Activated T-cell treated with anti-CD3 and anti-CD28 coated beads, Interleukin-2, amount 50 U/mL, for 24 hours (primary cell): ENCODE measurements at places on chromosomes 12 and 14.

GRCh38 chr12:7984900-7985299 is 47.6 kb upstream of the FOXJ2 start:
- H3K36me3 ChIP-seq: no peaks in the 10 kb centered on the region
- no peak overlapping the region for H3K4me3 ChIP-seq
- DNase-seq: no peak
- H3K27ac ChIP-seq: no peak overlapping the region
- no peaks in the 10 kb centered on the region for H3K27me3 ChIP-seq

GRCh38 chr12:8906266-8907180 is 7.8 kb upstream of the PHC1 start:
- H3K4me1 ChIP-seq: no peaks in the 10 kb centered on the region
- H3K36me3 ChIP-seq: no peaks in the 10 kb centered on the region
- H3K27me3 ChIP-seq: no peaks in the 10 kb centered on the region
- H3K4me3 ChIP-seq: no peak overlapping the region
- DNase-seq: no peak

DNA sequence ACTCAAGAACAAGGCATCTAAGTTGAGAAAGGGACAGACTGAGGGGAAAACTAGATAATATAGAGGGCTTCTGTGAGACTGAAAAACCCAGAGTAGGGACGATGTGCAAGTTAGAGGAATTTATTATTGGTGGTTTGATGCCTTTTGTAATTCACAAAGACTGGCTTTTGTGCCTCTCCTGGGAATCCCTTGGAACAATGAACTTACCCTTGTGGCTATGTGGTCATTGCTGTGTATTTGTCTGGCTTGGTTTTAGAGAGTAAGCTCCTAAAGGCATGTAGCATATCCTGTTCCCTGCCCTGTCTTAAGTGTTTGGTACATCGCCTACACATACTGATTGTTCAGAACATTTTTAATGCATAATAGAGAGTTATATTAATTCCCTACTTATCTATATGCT is 26.6 kb downstream of the DCN start:
- no peak overlapping the region for H3K4me3 ChIP-seq
- H3K36me3 ChIP-seq: no peaks in the 10 kb centered on the region
- no peak overlapping the region for H3K27ac ChIP-seq
- DNase-seq: no peak

GRCh38 chr12:5910790-5911548 is 34.1 kb downstream of the ANO2 start:
- H3K4me1 ChIP-seq: no peaks in the 10 kb centered on the region
- no peak for DNase-seq
- H3K27me3 ChIP-seq: peaks cover 11% of the 10 kb centered on the region
- H3K36me3 ChIP-seq: no peaks in the 10 kb centered on the region

GRCh38 chr12:116885491-116885890 is 4.2 kb upstream of the HRK start:
- peaks cover 43% of the 10 kb centered on the region for H3K27me3 ChIP-seq
- no peaks in the 10 kb centered on the region for H3K36me3 ChIP-seq
- DNase-seq: no peak
- H3K27ac ChIP-seq: no peak overlapping the region

GRCh38 chr14:91038439-91038838 is 22.0 kb downstream of the RPS6KA5 start:
- no peak overlapping the region for H3K27ac ChIP-seq
- no peak for DNase-seq
- H3K27me3 ChIP-seq: no peaks in the 10 kb centered on the region
- H3K4me3 ChIP-seq: no peak overlapping the region

DNA sequence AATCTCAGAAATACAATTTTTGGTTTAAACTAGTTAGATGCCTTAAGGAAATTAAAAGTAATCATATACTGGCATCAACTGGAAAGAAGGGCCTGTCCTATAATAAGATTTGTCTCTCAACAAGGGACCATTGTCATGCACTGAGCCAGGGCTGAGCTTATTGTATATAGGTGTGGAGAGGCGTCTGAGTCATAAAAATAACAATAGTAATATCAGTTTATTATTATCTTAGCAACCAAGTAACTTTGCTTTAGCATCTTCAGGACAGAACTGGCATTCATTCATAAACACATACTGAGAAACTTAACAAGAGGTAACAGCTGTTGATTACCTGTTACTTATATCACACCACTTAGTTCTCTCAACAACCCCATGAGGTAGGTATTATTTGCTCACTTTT is 7.1 kb downstream of the KRT75 start:
- H3K27ac ChIP-seq: no peak overlapping the region
- H3K4me3 ChIP-seq: no peak overlapping the region
- H3K4me1 ChIP-seq: no peaks in the 10 kb centered on the region
- no peak for DNase-seq
- H3K36me3 ChIP-seq: no peaks in the 10 kb centered on the region

DNA sequence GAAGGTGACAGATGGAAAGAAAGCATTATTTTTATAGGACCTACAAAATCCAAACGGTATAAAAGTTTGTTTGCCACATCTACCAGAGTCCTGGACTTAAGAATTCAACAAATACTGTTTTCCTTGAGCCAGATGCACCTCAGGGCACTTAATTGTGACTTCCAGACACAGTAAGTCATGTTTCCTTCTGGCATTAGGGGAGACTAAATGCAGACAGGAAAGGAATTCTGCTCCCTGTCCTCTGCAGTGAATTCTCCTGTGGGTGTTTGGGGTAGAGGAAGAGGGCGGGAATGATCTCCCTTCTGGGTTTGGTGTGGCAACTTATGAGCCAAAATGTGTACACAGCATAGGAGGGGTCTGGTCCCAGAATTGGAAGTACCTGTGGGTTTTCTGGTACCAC is 93.9 kb upstream of the ZDHHC17 start:
- DNase-seq: no peak
- no peak overlapping the region for H3K4me3 ChIP-seq
- H3K36me3 ChIP-seq: no peaks in the 10 kb centered on the region
- H3K27me3 ChIP-seq: peaks cover 2% of the 10 kb centered on the region
- peaks cover 13% of the 10 kb centered on the region for H3K4me1 ChIP-seq

- peaks cover 79% of the 10 kb centered on the region for H3K4me1 ChIP-seq
- peak overlapping the region; percentile 20 for H3K4me3 ChIP-seq
- peak; percentile 56 for DNase-seq
- H3K27ac ChIP-seq: peak overlapping the region; percentile 87
These were observed 9.6 kb upstream of the FLVCR2 start for GRCh38 chr14:75568791-75569190.

DNA sequence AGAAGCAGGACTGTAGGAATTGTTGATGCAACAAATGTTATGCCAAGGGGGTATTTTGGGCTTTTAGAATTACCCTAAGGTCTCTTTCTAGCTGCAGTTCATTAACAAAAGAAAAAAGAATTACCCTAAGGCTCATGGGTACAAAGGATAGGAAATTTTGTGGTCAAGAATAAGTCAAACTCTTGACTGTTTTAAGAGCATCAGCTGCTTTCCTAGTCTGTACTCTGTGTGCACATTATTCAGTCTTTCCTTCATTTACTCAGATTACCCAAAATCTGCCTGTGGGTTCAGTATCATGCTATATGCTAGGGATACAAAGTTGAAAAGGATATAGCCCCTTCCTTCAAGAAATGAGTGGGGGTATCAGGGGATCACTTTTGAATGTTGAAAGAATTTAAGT is 36.5 kb upstream of the CCDC88C start:
- H3K4me3 ChIP-seq: no peak overlapping the region
- peak overlapping the region; percentile 27 for H3K27ac ChIP-seq
- no peaks in the 10 kb centered on the region for H3K27me3 ChIP-seq

GRCh38 chr14:35366521-35366976 is 38.0 kb downstream of the NFKBIA start:
- H3K27me3 ChIP-seq: no peaks in the 10 kb centered on the region
- no peaks in the 10 kb centered on the region for H3K36me3 ChIP-seq
- peaks cover 58% of the 10 kb centered on the region for H3K4me1 ChIP-seq
- H3K27ac ChIP-seq: peak overlapping the region; percentile 98
- peak overlapping the region; percentile 23 for H3K4me3 ChIP-seq
- DNase-seq: no peak

DNA sequence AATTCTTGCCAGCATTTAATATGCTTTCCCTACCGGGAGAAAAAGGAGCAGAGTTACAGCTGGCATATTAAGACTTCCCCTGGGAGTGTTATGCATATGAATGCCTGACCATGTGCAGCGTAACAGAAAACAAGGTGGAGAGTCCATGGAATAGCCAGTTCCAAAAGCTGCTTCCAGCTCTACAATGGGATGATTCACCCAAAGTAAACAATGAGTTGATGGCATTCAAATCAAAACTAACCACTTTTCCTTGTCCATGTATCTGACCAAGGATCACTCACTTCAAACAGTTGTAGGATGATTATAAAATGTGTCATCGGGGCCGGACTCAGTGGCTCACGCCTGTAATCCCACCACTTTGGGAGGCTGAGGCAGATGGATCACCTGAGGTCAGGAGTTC is 48.1 kb upstream of the BICDL1 start:
- DNase-seq: no peak
- H3K4me3 ChIP-seq: no peak overlapping the region
- no peaks in the 10 kb centered on the region for H3K27me3 ChIP-seq
- H3K27ac ChIP-seq: no peak overlapping the region

DNA sequence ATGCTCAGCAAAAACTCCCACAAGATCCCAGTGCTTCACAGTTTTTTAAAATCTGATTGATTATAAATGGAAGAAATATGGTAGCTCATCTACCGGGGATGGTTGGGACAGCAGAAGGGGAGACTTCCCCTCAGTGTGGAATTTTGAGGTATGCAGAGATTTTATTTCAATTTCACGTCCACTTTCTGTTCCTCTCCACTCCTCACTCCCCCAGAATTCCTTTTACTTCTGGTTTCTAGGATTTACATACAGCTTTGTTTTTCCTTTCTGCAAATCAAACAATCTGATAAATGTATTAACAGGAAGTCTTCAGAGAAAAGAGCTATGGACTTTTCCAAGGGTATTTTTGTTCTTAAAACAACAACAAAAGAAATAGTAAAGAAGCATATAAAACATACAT is 181.5 kb upstream of the ARHGAP5 start:
- no peaks in the 10 kb centered on the region for H3K36me3 ChIP-seq
- H3K4me1 ChIP-seq: no peaks in the 10 kb centered on the region
- H3K27ac ChIP-seq: no peak overlapping the region
- H3K27me3 ChIP-seq: peaks cover 5% of the 10 kb centered on the region
- H3K4me3 ChIP-seq: no peak overlapping the region
- DNase-seq: no peak

DNA sequence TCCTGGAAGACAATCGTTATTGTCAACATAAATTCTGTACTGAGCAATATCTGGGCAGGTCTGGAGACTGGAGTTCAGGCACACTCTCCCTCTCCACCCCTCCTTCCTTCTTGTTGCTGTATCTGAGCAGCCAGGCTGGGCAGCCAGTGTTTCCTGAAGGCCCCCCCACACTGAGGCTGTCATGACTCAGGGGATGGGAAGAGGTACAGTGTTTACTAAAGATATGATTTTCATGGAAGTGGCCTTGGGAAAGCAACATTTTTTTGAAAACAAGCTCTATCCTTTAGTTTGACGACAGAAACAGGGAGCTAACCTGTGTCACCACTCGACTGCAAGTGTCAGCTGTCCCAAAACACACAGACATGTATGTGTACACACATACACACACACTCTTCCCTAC is 1485.4 kb upstream of the TMEM132C start:
- no peak overlapping the region for H3K27ac ChIP-seq
- H3K36me3 ChIP-seq: no peaks in the 10 kb centered on the region
- no peak overlapping the region for H3K4me3 ChIP-seq
- DNase-seq: no peak

DNA sequence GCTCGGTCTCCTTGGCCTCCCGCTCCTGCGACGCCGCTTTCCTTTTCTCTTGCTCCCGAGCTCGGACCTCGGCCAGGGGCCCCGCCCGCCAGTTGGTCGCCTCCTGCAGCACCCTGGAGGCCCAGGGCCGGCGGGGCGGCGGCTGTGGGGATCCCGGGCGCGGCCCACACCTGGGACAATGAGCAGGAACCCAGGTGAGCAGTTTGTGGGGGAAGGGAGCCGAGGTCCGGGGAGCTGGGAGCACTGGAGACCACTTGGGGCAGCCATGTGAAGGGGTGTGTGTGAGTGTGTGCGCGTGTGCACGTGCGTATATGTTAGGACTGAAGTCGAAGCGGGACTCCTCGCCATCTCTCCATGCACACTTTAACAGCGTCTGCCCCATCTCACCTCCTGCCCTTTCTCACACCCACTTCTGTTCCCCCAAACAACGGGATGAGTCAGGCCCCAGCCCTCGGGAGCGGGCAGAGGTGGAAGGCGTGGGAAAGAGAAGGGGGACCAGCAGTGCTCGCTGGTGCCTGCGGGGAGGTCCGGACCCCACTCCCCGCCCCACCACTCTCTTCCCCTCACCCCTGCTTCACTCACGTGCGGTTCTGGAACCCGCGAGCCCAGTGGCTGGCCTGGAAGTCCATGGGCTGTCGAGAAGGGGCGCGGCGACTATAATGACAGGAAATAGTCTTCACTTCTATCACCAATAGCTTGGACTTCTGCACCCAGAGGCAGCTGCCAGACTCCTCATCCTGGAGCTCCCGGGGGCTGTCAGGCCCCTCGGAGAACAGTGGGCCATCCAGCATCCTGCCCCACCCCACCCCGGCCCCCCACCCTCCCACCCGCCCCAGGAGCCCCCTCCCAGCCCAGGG is 450 bp downstream of the DDN start:
- H3K27me3 ChIP-seq: peaks cover 70% of the 10 kb centered on the region
- H3K4me3 ChIP-seq: peak overlapping the region; percentile 66
- H3K27ac ChIP-seq: peak overlapping the region; percentile 66

DNA sequence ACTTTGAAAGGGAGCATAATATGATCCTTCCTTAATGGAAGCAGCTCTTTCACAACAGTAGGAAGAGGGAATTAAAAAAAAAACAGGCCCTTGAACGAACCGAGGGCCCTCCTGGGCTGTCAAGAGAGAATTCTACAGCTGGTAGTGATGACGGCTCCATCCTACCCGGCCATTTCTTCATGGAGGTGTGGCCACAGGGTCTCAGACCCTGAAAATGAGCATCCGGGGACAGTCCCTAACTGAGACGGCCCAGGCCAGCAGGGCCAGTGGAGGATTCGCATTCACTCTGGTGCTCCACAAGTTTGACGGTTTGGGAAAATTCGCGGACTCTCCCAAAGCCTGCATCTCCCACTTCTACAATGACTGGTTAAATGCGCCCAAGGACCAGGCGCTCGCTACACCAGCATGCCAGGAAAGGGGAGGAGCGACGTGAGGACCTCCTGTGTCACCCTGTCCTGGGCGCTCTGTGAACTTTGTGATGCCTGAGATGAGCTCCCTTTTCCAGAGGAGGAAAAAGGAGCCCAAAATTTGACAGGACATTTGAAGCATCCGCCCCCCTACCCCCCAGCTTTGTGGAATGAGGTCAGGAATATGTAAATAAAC is 66.8 kb downstream of the BCL11B start:
- H3K4me1 ChIP-seq: peaks cover 100% of the 10 kb centered on the region
- peak overlapping the region; percentile 40 for H3K4me3 ChIP-seq
- H3K27ac ChIP-seq: peak overlapping the region; percentile 95
- H3K27me3 ChIP-seq: no peaks in the 10 kb centered on the region

- H3K27me3 ChIP-seq: peaks cover 15% of the 10 kb centered on the region
- DNase-seq: no peak
- no peak overlapping the region for H3K4me3 ChIP-seq
These were observed 26.1 kb upstream of the C14orf180 start for GRCh38 chr14:104553166-104554087.

GRCh38 chr12:64574837-64575236 is 35.5 kb upstream of the RASSF3 start:
- no peaks in the 10 kb centered on the region for H3K36me3 ChIP-seq
- no peak overlapping the region for H3K27ac ChIP-seq
- no peak overlapping the region for H3K4me3 ChIP-seq
